ENCODE measurements at places on chromosomes 1 and 21. TPM values are rescaled to one million over a fixed set of nuclear protein-coding genes. Genes with fewer than 3 reads are reported as not detected.
A peak's percentile ranks its signal among the peaks of the same experiment; 100 is the strongest.

- no peak for DNase-seq
Measured at GRCh38 chr1:10629091-10629815, 154.5 kb downstream of the PEX14 start.

DNA sequence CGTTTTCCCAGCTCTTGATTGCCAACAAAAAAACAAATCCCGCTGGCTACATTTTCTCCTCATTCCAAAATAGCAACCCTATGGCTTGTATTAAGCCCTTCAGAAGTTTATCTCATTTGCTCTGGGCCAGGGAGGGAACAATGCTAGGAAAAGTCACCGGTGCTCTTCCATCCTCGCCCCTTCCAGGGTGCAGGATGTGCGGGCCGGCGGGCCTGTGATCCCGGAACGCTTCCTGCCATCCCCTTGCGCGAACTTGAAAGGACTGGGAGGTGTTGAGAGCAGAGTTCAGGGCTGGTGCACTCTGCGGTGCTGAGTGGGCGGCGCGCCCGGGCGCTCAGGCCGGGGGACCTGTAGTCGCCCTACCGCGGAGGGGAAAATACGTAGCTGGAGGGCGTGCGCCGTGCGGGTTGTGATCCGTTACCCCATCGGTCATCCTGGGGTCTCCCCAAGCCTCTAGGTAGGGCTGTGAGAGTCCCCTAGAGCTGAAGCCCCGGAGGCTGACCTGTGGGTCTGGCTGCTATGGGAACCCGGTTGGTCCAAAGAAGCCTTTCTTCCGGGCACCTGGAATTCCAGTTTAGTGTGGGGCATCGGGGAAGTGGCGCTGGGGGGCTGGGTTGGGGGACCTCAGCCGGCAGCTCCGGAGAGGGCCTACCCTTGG, 13.1 kb downstream of the NR5A2 start:
- DNase-seq: no peak

- no peak for DNase-seq
Measured at GRCh38 chr1:78370356-78370755, 120.4 kb upstream of the PTGFR start.

GRCh38 chr1:53372501-53372951, 44.7 kb upstream of the LRP8 start:
- no peak for DNase-seq

- DNase-seq: no peak
Measured at GRCh38 chr1:61682891-61683290, 42.0 kb downstream of the TM2D1 start.

DNA sequence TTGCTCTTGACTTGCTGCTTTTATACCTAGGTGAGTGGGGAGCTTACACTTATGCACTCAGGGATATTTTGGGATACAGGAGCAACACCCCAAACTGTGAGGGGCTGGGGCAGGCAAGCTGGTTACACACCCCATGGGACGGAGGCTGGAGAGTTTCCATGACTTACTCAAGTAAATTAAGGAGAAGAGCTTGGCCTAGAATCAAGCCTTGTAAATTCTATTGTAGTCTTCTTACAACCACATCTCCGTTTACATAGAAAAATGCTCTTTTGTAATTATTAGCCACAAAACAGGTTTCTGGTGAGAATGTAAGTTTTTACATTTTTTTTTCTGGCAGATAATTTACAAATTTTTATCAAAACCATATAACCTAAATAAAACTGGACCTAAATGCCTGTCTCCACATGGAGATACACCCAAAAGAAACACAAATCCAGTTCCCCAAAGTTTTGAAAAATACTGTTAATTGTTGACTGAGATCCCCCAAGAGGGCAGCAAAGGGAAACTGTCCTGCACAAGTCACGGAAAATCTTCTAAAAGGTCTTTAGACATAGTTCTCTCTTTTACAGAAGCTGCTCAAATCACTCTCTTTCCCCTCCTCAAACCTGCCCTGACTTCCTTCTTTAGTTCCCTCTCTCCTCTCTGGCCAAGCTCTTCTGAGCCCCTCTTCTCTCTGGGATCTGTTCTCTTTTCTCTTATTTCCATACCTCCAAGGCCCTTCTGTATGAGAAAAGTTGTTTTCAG, 134.0 kb downstream of the HIVEP3 start:
- no peak for DNase-seq

DNA sequence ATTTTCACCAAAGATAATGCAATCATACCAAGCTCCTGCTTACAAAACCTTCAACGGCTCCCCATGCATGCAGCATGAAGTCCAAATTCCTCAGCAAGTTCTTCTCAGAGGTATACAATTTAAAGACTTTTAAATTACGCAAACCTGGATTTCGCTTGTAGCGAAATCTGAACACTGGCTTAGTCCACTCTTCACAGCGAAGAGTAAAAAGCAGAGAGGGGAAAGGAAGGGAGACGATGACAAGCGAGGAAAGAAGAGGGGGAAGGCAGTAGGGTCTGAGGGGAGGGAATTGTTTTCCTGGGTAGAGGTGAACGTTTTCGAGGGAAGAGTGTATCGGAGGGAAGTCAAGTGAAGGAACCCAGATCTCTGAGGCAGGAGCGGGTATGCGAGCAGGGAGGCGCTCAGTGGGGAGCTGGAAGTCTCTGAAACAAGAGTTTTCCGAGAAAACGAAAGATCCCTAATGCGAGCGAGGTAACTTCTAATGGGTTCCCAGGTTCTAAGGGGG, 790 bp downstream of the TESK2 start:
- no peak for DNase-seq

DNA sequence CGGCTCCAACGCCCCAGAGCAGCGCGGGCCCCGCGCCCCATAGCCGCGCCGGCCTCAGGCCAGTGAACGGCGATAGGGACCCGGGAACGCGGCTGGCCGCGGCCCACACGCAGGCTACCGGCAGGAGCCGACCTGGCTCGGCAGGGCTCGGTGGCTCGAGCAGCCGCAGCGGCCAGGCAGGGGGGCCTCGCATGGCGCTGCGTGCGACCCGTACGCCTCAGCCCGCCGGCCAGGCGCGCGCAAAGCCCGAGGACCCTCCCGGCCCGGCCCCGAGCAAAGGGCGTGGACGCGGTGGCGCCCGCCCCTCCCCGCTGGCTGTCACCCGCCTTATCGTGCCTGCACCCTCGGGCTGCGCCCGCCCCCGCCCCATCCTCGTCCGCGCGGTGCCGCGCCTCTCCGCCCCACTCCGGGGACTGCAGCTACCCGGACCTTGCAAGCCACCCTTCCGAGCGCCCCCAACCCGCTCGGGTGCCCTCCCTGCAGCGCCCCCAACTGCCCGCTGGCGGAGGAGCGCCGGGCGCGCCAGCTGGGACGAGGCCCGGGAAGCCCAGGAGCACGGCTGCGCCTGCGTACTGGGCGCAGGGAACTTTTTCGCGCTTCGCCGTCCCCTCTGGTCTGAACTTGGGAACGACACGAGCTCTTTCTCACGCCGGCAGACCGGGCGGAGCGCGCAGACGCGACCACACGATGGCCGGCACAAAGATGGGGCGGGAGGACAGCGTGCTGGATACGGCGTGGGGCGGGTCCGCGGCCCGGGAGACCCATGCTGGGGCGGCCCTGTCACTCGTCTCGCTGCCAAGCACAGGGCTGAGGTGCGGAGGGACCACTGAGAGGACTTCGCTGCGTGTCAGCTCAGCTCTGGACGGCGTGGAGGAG, at the start of gene ABCB10:
ABCB10 (minus strand) TSS at position 248 of the 876 bp plus-strand sequence; CDS start at position 193, 55 bp downstream.
- peak; percentile 99 for DNase-seq

GRCh38 chr1:67544921-67545320, 114.7 kb upstream of the SERBP1 start:
- DNase-seq: no peak

- no peak for DNase-seq
Measured at GRCh38 chr1:205279986-205280385, 41.6 kb downstream of the NUAK2 start.

- DNase-seq: no peak
Measured at GRCh38 chr1:91160363-91161075, 138.7 kb upstream of the ZNF644 start.

DNA sequence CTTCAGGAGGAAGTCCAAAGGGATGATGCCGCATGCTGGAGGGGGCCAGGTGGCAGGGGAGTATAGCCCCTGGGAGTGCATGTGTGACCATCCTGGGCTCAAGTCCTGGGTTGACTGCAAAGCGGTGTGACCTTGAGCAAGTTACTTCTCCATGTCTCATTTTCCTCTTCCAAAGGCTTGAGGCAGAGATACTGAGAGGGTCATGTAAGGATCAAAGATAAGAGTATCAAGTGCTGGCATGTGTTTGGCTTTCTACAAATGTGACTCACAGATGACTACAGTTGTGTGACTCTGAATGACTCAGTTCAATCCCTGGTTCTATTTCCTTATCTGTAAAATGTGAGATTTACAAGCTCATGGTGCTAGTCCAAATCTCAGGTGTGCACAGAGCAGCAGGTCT, 26.1 kb downstream of the PROK1 start:
- DNase-seq: no peak

Gene MYOG
- not detected for total RNA-seq

Gene MTMR11
- total RNA-seq: 10.6 TPM

Gene SAMD13
- 10.4 TPM for total RNA-seq

Gene ZNF695
- 15.1 TPM for total RNA-seq

Gene SH2D5
- total RNA-seq: 0.53 TPM

Gene TAF1A
- total RNA-seq: 19.7 TPM

Gene AMY1C
- not detected for total RNA-seq

Gene ANKRD45
- total RNA-seq: 1.2 TPM

Gene FAM177B
- total RNA-seq: not detected

Measured in progenitor cell of endocrine pancreas (in vitro differentiated cells).